NCI-H2171 treated with DMSO at 0.1 percent for 48 hours (cell line): ENCODE measurements at places on chromosomes 12 and 14.
A peak's percentile ranks its signal among the peaks of the same experiment; 100 is the strongest.

- DNase-seq, result peak; percentile 36
These were observed 9.4 kb downstream of the ASPG start for GRCh38 chr14:104094709-104095425.

DNA sequence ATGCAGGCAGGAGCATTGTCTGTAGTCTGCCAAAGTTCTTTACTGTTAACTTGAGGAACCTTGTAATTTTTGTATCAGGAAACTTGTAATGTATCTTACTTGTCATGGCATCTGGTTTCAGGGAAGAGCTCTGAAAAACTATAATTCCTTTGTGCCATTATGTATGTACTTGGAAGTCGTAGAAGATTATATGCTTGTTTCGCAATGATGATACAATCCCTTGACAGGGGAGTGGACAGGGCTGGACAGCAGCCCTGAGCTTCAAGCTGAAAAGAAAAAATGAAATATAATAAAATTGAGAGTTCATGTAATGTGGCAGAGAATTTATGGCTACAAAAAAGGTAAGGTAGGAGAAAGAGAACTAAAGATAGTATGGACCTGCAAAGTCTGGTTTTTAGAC is 7.4 kb upstream of the DLGAP5 start:
- DNase-seq, result no peak

- no peak for DNase-seq
These were observed 5.6 kb downstream of the AACS start for GRCh38 chr12:125070661-125071390.

DNA sequence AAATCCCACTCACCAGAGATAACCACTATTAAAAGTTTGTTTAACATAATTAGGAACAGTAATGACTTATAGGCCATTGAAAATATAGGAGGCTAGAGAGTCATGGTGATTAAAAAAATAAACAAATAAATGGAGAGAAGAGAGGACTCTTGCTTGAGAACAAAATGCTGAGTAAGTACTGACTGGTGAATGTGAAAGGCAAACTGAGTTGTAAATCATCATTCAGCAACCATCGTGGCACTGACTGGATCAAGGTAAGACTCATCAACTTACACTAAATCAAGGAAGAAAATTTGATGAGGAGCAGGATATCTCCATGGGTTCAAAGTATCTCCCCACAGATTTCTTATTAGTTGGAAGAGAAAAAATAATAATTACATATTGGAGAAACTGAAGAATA is 14.1 kb upstream of the YBX3 start:
- DNase-seq, result no peak
